Fibroblast of skin of scalp (primary cell): ENCODE measurements at places on chromosomes 1 and 21.
A peak's percentile ranks its signal among the peaks of the same experiment; 100 is the strongest.

DNA sequence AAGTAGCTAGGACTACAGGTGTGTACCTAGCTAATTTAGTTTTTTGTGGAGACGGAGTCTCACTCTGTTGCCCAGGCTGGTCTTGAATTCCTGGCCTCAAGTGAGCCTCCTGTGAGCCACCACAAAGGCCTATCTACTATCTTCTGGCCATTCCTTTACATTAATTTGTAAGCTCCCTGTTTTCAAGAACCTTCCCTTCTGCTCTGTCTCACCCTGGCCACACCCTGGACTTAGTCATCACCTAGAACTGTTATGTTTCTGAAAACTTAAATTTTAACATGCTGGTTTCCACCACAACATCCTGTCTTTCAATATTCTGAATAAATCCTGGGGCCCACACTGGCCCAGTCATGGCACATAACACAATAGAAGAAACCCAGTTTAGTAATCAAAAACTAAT lies 4.9 kb upstream of the B4GALT3 start:
- DNase-seq = peak; percentile 56

DNA sequence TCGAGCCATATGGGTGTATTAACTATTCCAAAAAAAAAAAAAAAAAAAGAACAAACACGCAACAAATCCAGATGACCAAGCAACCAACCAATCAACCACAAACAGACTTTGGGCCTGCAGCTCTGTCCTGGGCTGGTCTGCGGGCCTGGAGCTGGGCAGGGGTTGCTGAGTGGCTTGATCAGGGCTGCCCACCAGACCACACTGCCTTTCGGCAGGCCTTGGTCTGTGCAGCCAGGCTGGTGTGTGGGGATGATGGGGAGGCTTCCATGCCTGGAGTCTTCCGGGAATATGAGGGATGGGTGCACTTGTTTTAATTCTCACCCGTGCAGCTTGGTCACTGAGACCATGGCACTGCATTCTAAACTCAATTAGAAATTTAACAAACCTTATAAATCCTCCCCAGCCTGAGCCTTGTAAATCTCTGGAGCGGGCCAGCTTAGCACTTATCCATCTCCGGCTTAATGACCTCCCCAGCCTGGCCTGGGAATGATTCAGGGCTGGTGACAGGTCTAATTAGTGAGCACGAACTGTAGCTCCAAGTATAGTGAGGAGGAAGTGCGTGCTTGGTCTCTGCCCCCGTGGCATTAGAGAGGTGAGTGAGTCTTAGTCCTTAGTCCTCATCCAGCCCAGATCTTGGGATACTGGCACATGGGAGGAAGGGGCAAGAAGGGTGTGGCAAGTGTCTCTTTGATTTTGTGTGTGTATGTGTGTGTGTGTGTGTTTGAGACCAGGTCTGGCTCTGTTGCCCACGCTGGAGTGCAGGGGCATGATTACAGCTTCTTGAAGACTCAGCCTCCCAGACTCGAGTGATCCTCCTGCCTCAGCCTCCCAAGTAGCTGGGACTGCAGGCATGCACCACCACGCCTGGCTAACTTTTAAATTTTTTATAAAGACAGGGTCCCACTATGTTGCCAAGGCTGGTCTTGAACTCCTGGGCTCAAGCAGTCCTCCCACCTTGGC lies 74.6 kb upstream of the CSF3R start:
- DNase-seq = no peak

DNA sequence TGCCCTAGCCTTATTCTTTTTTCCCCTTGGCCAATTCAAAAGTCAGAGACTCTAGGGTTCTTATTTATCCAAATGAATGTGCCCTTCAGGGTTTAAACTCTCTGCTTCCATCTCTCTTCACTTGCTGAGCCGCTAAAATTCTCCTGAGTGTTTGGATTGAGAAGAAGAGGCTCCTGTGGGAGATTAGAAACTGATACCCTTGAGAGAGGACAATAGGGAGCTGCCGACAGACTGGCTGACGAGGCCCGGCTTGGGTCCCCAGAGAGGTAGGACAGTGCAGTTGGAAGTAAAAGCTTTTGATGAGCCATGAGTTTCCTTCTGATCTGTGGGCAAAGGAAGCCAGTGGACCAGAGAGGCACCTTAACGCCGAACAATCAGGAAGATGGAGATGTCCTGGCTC lies 41.3 kb upstream of the UBE2U start:
- DNase-seq = no peak

DNA sequence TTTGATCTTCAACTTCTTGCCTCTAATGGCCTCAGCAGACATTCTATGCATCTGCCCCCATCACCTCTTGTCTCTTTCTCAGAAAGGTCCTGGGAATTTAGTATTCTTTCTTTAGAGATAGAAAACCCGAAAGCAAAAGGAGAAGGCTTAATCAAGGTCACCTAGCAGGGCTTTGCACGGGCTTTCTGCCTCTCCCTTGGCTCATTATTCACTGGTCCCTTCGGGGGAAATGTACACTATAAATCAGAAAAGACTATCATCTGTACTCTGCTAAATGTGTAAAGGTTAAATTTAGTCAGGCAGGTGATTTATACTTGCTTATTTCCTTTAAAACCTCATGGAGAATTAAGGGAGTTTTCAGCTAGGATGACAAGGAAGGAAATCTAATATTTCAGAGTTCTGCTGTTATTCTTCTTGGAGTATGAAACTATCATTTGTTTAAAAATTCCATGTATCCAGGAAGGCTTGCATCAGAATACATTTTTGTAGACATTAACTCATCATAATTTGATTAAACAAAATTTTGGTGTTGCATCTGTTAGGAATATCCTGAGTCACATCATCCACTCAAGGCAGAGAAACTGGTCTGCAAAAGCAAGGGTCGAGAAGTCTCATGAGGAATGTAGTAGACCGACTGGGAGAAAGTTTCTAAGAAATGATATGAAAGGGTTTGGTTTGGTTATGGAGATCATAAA lies 124.6 kb downstream of the GABPA start:
- peak; percentile 63 for DNase-seq

- DNase-seq = no peak
These were observed 73.3 kb downstream of the LEPR start for GRCh38 chr1:65493802-65494201.
